T-helper 2 cell (primary cell): ENCODE measurements at places on chromosomes 3 and 15.

- no peak for DNase-seq
These were observed 106.2 kb downstream of the HERC1 start for GRCh38 chr15:63727542-63727941.

DNA sequence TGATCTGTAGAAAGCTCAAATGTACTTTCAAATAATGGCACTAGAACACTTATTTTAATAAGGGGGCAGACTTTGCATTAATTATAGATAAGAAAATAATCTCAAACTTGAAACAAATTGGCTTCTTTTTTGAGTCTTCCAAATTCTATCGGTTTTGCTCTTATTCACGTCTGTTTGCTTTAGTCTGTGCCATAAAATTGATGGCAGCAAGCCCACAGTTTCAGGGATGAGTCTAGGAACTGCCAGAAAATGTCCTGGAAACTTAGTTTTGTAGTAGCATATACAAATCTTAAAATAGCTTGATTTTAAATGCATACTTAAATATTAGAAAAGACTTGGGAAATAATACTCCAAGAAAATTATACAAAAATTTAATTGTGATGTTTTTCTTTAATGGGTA, 39.7 kb downstream of the BCHE start:
- DNase-seq: no peak

DNA sequence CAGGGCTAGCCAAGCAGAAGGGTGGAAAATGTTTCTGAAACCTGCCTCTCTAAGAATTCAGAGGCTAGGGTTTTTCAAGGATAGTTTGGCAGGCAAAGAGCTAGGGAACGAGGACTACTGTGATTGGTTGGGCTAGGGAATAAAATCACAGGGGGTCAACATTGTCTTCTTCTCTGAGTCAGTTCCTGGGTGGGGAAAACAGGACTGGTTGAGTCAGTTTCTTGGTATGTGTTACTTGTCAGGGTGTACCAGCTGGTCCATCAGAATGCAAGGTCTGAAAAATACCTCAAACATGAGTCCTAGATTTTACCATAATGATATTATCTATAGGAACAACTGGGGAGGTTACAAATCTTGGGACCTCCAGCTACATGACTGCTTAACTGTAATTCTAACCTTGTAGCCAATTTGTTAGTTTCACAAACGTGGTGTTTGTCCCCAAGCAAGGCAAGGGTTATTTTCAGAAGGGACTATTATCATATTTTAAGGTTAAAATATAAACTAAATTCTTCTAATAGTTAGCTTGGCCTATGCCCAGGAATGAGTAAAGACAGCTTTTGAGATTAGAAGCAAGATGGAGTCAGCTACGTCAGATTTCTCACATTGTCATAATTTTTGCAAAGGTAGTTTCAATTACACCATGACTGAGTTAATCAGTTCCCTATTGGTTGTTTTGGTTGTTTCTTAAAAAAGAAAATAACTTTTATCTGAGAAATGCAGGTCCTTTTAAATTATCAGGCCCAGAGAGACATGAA, 231.5 kb downstream of the ALCAM start:
- no peak for DNase-seq

GRCh38 chr3:114447545-114447944, 153.7 kb downstream of the TIGIT start:
- no peak for DNase-seq

- DNase-seq: no peak
These were observed 834.3 kb downstream of the PLOD2 start for GRCh38 chr3:145326666-145327065.

GRCh38 chr3:197393711-197394110, 95.3 kb upstream of the DLG1 start:
- no peak for DNase-seq

- DNase-seq: no peak
These were observed 139.3 kb upstream of the SOX2 start for GRCh38 chr3:181572432-181572831.

DNA sequence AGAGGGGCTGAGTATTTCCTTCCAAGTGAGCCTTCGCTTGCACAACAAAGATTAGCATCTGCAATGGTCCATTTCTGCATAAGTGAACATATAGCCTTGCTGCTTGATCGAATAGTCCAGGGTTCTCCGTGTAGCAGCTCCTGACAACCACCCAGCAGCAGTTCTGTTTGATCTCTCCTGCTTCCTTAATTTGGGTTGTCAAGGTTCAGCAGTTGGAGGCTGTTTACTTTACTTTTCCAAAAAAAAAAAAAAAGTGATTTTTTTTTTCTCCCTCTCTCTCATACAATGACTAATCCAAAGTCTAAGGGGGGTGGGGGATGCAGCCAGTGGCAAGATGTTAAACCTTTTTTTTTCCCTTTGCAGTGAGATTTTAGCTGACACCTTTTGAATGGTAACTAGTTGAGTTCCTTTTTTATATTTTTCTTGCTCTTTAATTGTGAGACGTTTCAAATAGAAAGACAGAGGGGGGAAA, 3.6 kb downstream of the FOXP1 start:
- no peak for DNase-seq

DNA sequence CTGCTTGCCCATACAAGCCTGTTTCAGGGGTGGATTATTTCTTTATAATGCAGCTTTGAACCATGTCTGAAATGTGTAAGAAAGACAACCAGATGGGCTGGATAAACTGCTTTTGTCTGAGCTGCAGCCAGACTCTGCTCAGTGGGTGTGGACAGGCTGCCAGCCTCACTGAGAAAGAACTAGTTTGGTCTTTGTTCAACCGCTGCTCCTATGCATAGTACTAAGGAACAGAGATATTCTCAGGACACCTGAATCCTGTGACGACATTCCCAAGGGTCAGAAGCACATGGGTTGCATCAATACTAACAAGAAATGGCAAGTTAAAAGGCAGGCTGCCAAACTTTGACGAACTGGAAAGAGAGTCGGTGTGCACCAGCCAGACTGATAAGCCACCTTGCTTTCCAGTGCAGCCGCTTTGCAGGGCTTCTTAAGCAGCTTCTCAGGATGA, 57.2 kb downstream of the PLD1 start:
- no peak for DNase-seq
